KBM-7 (cell line): ENCODE measurements at places on chromosomes 13 and 19.

- DNase-seq, result no peak
Measured at GRCh38 chr13:111283991-111284390, 36.5 kb upstream of the TEX29 start.

- no peak for DNase-seq
Measured at GRCh38 chr13:46041419-46041839, 11.1 kb downstream of the ZC3H13 start.

DNA sequence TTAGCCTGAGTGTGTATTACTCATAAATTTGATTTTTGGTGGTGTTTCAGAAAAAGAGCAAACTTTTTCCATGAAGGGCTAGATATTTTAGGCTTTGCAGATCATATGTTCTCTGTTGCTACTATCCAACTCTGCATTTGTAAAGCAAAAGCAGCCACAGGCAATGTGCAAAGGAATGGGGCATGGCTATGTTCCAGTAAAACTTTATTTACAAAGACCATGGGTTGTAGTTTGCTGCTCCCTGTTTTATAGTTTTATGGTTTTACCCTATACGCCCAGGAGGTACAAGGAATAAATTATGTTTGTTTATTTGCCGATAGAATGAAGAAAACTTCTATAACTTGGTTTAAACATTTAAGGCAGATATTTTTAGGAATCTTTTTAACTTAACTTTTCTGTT is 23.6 kb downstream of the IFT88 start:
- DNase-seq, result no peak

- DNase-seq, result no peak
Measured at GRCh38 chr19:55153652-55154264, 3.8 kb downstream of the TNNI3 start.

- DNase-seq, result no peak
Measured at GRCh38 chr13:80877209-80877943, 536.5 kb upstream of the SPRY2 start.

DNA sequence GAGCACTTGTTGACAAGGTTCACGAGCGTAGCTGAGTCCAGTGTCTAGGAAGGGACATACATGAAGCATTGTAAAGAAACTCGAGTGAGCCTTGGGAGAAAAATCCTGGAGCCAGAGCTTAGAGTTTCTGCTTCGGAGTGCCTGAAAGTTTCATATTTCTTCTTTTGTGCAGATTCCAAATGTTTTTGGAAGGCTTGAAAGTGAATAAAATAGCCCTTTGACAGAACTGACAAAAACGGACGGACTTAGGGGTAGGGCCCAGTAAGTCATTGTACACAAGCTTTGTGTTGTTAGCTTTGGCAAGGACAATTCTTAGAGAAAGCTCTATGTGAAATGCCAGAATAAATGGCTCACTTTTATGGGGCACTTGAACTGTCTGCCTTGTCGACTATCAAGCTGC is 2.8 kb downstream of the RNF113B start:
- DNase-seq, result no peak

- no peak for DNase-seq
Measured at GRCh38 chr13:50355797-50356196, 340.6 kb downstream of the KCNRG start.

- DNase-seq, result no peak
Measured at GRCh38 chr13:71005919-71006318, 861.1 kb downstream of the DACH1 start.

DNA sequence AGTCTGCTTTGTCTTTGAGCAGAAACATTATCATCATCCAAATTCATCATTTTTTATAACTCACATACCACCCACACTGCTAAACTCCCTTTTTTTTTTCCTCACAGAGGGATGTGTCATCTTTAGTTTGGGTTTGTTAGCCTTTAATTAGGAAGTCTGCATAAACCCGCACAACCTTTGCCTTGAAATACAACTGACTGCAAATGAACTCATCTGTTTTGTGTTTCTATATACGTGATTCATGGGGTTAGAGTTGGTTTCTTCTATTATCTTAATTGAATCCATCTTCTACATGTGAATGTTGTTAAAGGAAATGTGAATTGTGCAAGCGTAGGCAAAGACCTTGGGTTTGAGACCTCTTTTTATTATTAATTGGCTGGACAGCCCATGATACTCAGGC is 102.7 kb downstream of the SLAIN1 start:
- no peak for DNase-seq
